ENCODE measurements at places on chromosomes 2 and 18.

- H3K36me3 ChIP-seq = no peaks in the 10 kb centered on the region
- H3K27ac ChIP-seq = no peak overlapping the region
- H3K4me1 ChIP-seq = no peaks in the 10 kb centered on the region
- DNase-seq = no peak
Measured at GRCh38 chr18:50548160-50548559, 11.7 kb upstream of the MAPK4 start.

- H3K36me3 ChIP-seq = no peaks in the 10 kb centered on the region
- H3K27ac ChIP-seq = no peak overlapping the region
- H3K27me3 ChIP-seq = no peaks in the 10 kb centered on the region
- DNase-seq = peak; percentile 65
- no peaks in the 10 kb centered on the region for H3K4me1 ChIP-seq
Measured at GRCh38 chr2:109349503-109350465, 220.8 kb downstream of the SH3RF3 start.

- no peak overlapping the region for H3K27ac ChIP-seq
- H3K27me3 ChIP-seq = no peaks in the 10 kb centered on the region
- no peak for DNase-seq
Measured at GRCh38 chr18:28120828-28121515, 56.0 kb downstream of the CDH2 start.

GRCh38 chr2:25355270-25355669 is 13.5 kb upstream of the DNMT3A start:
- no peaks in the 10 kb centered on the region for H3K4me1 ChIP-seq
- H3K27ac ChIP-seq = no peak overlapping the region
- no peak overlapping the region for H3K4me3 ChIP-seq
- no peak for DNase-seq
- H3K36me3 ChIP-seq = no peaks in the 10 kb centered on the region

DNA sequence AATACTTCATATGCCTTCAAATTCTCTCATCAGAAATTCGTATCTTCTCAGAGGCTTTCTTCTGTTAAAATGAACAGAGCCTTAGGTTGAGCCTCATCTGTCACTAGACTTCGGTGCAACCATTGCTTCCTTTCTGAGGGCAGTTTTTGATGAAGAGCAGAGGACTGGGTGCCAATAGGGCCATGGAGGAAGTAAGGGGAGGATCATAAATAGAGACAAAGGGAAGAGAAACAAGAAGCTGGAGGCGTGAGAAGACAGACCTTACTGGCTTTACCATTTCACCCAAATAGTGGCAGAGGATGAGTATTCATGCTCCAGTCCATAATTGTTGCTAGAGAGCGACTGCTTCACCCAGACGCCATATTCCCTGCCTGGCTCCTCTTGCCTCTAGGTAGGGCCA is 215.6 kb upstream of the PKDCC start:
- DNase-seq = no peak
- no peaks in the 10 kb centered on the region for H3K4me1 ChIP-seq
- no peak overlapping the region for H3K27ac ChIP-seq
- no peaks in the 10 kb centered on the region for H3K36me3 ChIP-seq
- H3K4me3 ChIP-seq = no peak overlapping the region
- H3K27me3 ChIP-seq = peaks cover 1% of the 10 kb centered on the region

DNA sequence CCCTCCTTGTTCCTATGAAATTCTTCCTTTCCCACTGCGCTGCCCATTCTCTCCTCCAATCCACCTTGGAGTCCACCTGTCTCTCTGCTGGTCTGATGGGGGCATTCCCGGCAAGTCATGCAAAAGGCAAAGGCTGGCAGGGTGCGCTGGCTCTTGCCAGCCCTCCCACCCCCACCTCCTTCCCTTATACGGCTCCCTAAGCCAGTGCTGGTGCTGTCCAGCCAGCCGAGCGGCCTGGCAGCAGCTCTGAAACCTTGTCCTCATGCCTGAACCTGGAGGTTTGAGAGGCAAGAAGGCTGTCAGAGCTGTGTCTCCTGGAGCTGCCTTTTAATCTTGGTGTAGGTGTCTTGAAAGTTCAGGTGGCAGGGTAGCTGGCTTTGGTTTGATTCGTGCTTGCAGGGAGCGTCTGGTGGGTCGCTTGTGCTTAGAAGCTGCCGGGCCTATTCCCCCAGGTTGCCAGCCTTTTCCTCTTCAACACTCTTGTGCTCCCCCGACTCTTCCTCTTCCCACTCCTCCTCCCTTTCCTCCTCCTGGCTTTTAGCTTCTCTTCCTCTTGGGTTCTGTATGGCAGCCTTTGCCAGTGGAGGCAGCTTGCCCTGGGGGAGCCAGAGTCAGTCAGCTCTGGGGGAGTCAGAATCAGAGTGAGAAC is 748 bp downstream of the LIPG start:
- no peaks in the 10 kb centered on the region for H3K36me3 ChIP-seq
- H3K4me1 ChIP-seq = no peaks in the 10 kb centered on the region
- H3K4me3 ChIP-seq = no peak overlapping the region

DNA sequence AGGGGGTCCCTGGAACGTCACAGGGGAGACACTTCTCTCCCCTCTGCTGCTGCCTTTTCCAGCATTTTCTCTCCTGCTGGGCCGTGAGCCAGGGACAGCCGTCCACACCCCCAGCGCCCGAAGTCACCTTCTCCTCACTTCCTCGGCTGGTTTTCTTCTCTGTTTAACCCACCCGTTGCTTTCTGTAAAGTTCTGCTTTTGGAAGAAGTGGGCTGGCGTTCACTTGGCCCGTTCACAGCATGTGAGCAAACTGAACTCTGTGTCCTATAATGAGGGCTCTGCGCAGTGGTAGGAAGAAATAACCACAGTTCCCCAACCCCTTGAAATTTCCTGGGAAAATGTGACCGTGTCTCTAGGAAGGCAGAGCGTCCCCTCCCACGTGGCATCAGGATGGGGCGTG is 187.0 kb upstream of the HDAC4 start:
- no peaks in the 10 kb centered on the region for H3K4me1 ChIP-seq
- H3K4me3 ChIP-seq = no peak overlapping the region
- no peaks in the 10 kb centered on the region for H3K27me3 ChIP-seq

DNA sequence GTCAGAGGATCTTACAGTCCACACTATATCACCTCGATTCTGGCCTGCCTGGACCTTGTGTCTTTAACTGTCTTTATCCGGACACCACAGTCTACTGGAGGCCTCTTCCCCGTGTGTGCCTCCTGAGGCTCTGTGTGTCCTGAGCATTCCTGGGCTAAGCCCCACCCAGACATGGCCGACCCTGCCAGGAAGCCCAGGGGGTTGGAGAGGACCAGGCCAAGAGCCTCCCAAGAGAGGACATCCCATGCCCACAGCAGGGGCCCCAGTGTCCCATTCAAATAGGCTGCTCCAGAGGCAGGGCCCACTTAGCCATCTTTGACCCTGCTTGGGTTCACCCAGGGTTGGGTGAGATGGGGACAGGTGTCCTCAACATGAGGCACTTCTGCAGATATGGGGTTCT is 84.7 kb upstream of the OTOS start:
- H3K27me3 ChIP-seq = no peaks in the 10 kb centered on the region
- DNase-seq = no peak
- no peaks in the 10 kb centered on the region for H3K36me3 ChIP-seq

GRCh38 chr2:169661265-169661664 is 32.9 kb downstream of the CFAP210 start:
- H3K36me3 ChIP-seq = no peaks in the 10 kb centered on the region
- no peaks in the 10 kb centered on the region for H3K4me1 ChIP-seq
- no peaks in the 10 kb centered on the region for H3K27me3 ChIP-seq
- H3K27ac ChIP-seq = no peak overlapping the region
- DNase-seq = no peak
- H3K4me3 ChIP-seq = no peak overlapping the region

DNA sequence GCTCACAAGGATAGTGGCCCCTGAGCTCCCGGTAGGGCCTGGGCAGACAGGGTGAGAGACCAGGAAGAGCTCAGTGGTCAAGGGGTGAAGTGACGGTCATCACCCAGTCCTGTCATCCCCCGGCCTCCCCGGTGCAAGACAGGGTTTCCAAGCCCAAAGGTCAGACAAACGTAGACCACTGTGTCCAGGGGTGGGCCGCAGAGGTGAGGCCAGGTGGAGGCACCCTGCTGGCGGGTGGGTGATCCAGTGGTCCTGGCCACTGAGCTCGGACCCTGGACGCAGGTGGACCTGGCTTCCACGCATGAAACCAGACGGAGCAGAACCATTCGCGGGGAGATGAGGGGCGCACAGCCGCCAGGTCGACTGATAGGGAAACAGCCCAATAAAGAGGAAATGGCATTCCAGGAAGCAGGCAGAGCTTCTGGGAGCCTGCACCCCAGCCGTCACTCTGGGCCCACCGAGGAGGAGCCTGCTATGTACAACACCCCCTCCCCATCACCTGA is 14.4 kb upstream of the SNED1 start:
- H3K4me3 ChIP-seq = no peak overlapping the region
- no peak overlapping the region for H3K27ac ChIP-seq
- H3K27me3 ChIP-seq = no peaks in the 10 kb centered on the region

DNA sequence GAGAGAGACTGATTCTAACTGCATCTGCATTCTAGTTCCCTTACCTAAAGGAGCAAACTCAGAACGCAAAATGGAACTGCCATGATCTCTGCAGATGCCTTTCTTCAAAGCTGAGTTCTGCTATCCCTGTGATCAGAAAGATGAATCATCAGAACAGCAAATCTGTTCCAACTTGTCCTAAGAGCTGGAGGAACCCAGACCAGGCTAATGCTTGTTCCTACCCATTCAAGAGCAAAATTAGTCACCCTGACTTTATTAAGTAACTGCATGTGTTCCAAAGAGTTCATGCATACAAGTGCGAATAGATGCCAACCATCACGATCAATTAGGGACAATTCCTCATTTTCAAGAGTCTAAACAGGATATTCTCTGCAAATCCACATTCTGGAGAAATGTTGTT is 46.5 kb downstream of the MBP start:
- no peaks in the 10 kb centered on the region for H3K27me3 ChIP-seq
- no peak for DNase-seq
- no peak overlapping the region for H3K4me3 ChIP-seq
- no peaks in the 10 kb centered on the region for H3K36me3 ChIP-seq
- H3K27ac ChIP-seq = no peak overlapping the region

- H3K4me3 ChIP-seq = no peak overlapping the region
- DNase-seq = no peak
- no peak overlapping the region for H3K27ac ChIP-seq
Measured at GRCh38 chr2:64212801-64213321, 68.6 kb upstream of the PELI1 start.

GRCh38 chr18:32301976-32302743 is 112.3 kb downstream of the MEP1B start:
- H3K36me3 ChIP-seq = no peaks in the 10 kb centered on the region
- DNase-seq = no peak
- H3K27me3 ChIP-seq = no peaks in the 10 kb centered on the region
- H3K4me3 ChIP-seq = no peak overlapping the region
- peaks cover 9% of the 10 kb centered on the region for H3K4me1 ChIP-seq

DNA sequence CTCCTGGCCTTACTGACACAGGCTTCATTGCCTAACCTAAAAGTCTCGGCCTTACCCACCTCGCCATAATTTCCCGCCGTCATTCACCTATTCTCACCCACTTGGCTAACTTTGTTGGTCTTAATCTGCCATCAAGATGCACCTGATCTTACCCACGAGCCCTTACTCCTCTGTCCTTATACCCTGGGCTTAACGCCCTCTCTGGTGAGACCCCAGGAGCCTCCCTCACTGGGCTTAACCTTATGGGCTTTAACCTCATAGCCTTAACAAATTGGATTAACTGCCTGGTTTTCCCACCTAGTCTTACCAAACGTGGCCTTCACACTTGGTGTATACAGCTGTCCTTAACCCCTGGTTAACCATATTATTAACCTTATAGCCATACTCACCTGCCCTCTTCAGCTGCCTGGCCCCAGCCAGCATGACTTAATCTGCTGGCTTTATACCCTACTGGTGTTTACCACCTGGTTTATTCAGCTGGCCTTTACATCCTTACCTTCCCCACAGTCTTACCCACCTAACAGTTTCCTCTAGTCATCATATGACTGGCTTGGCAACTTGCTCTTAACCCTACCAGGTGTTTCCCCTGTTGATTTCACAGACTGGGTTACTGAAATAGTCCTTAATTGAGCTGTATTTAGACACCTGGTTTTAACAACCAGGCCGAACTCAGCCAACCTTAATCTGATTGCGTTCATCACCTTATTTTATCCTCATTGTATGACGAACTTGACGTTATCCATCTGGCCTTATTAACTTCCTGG is 132.0 kb upstream of the ZSWIM2 start:
- H3K4me1 ChIP-seq = no peaks in the 10 kb centered on the region
- H3K27ac ChIP-seq = no peak overlapping the region
- H3K4me3 ChIP-seq = no peak overlapping the region
- no peaks in the 10 kb centered on the region for H3K27me3 ChIP-seq

DNA sequence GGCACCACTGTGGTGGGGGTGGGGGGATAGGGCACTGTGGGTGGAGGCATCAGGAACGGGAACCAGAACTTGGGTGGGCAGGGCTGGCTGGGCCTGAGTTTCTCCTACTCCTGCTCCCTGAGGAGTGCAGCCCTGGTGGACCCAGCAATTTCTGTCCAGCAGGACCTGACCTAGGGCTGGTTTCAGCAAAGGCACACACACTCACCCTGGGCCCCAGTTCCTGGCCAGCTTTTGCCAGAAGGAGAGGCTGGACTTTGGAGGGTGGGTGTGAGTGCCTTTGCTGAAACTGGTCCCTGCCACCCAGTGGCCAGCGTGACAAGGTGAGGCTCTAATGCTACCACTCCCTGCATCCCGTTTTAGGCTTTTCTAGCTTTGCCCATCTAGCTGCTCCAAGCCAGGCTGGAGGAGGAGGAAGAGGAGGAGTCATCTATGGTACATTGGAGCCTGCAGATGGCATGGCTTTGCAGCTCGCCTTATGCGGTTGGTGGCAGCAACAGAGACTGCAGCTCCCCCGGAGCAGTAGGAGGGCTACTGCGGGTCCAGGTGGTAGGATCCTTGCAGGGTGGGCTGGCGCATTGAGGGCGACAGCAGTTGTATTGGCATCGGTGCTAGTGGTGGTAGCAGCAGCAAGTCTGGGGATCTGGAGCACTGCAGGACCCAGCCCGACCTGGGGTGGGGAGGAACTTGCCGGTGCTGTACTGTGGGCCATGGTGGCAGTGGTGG is 40.4 kb upstream of the IMP4 start:
- no peak overlapping the region for H3K27ac ChIP-seq
- no peaks in the 10 kb centered on the region for H3K27me3 ChIP-seq
- H3K36me3 ChIP-seq = no peaks in the 10 kb centered on the region
- DNase-seq = no peak
- H3K4me3 ChIP-seq = no peak overlapping the region

DNA sequence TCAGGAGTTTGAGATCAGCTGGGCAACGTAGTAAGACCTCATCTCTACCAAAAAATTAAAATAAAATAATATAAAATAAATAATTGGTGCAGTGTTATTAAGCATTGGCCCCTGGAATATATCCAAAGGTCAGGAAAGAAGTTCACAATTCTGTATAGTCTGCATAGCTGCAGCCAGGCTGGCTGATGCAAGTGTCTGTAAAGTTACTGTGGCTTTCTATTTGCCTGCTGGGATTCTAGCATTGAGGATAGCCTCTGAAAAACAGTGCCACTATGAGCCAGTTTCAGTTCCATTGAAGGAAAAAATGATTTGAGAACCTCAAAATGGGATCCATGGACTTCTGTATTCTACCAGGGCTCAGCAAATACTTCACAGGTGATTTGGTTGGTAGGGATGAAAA is 208.6 kb downstream of the PARD3B start:
- DNase-seq = no peak
- no peaks in the 10 kb centered on the region for H3K36me3 ChIP-seq
- H3K4me1 ChIP-seq = no peaks in the 10 kb centered on the region
- no peaks in the 10 kb centered on the region for H3K27me3 ChIP-seq
- no peak overlapping the region for H3K27ac ChIP-seq
